ENCODE measurements at places on chromosomes 5 and 9.
A peak's percentile ranks its signal among the peaks of the same experiment; 100 is the strongest.

DNA sequence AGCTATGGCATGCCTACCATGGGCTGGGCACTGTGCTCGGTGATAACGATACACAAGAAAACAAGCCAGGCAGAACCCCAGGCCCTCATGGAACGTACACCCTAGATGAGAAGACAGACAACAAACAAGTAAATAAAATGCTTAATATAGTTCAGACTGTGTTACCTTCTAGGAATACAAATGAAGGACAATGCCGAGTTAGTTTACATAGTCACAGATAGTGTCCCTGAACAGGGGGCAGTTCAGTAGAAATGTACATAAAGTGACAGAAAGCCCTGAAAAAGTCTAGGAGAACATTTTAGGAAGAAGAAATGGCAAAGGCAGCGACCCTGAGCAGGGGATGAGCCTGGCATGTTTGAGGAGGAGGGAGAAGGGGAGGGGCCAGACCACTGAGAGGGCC, 21.7 kb downstream of the SLC22A5 start:
- DNase-seq, result no peak

DNA sequence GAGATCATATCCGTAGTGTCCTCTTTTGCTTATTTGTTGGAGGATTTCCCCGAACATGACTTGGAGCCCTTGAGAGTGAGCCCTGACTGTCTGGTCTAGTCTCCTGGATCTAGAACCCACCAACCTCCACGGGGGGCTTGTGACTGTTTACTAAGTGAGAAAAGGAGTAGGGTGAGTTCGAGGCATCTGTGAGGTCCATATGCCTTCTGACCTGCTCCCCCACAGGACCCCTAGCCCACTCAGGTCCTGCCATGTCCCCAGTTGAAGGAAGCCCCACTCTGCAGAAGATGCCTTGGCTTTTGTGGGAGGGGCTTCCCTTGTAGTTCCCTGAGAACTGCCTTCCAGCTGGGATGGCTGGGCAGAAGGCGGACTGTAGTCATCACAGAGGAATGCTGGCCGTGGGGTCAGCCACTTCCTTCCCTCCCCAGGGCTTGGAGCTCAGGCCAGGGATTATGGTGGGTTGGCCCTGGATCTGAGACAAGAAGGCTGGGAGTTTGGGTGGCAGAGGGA, 7.0 kb upstream of the IRF1 start:
- peak; percentile 65 for DNase-seq

GRCh38 chr5:92119110-92119509, 736.0 kb upstream of the ARRDC3 start:
- no peak for DNase-seq

- DNase-seq, result no peak
Measured at GRCh38 chr5:84301535-84301934, 83.1 kb downstream of the EDIL3 start.

DNA sequence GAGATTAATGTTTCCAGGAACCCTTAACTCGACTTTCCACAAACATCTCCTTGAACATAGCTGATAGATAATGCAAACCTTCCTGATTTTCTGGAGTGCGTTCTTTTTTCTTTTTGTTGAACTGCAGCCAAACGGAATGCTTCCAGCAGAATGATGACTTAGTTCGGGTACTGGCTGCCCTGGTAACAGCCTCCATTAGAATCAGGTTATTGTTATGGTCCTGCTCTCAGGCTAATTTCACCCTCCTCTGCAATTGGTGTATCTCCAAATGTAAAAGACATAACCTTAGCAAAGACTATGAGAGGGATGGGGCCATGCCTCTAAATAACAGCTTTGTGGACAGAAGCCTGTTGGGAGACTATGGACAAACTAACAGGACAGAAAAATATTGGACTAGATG, 116.5 kb downstream of the PDE4D start:
- no peak for DNase-seq

DNA sequence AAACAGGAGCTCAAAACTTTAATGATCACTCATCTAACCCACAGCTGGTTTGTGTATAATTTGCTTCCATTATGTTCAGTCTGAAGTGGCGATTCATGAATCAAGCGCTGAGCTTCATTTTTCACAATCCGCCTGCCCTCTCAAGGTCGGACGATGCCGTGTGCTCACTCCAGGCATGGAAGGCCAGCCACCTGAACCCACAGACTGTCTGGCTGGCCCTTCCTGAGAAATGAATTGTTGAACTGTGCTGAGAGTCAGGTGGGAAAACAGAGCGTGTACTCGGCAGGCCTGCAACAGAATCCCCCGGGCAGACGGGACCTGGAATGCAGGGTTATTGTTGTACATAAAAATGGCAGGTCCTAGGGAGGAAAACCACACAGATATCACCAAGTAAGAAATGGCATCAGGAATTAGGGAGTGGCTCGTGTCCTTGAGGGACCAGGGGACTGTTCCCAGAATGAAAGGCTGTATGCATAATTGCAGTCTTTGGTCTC, 375.7 kb downstream of the IRX2 start:
- no peak for DNase-seq

DNA sequence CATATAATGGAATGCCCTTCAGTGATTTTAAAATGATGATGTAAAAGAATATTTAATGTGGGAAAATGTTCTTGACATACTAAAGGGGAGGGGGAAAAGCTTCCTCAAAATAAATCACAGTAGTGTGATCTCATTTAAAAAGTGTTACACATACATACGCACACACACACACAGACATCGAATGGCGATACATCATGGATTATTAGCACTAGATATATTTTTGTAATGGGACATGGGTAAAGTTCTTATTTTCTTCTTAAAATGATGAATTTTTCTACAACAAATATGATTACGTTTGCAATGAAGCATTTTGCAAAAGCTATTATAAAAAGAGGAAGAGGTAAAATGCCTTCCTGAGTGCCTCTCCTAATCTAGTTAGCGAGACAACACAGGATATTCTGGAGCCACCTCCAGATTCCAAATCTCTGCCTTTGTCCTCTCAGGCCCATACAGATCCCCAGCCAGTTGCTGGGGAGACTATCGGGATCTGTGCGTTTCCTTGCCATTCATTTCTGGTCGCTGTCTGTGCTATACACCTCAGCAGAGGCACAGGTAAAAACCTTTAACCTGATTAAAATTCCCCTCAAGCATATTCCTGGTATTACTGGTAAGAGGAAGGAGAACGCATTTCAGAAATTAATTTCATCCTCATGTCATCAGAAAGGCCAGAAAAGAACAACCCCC, 69.6 kb downstream of the SLC28A3 start:
- DNase-seq, result no peak

DNA sequence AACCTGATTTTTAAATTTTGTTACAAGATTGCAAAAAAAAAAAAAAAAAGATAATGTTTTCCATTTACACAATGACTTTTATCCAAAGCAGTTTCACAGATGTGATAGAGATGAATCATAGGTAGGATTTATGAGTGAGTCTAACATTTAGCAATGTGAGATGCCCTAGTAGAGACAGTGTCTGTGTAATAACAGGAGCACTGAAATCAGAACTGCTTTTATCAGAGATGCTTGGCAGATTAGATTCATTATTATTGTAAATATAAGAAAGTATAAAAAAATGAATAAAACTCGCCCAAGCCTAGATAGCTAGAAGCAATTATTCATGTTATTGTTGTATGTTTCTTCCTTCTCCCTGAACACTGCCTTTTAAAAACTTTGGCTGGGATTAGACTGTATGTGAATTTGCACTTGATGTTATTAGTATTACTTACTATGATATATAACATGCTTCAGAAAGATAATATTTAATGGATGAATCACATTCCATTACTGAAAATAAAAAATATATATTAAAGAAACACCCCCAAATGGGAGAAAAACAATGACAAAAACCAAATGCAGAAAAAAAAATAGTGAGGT, 567.3 kb upstream of the KLF4 start:
- peak; percentile 71 for DNase-seq

DNA sequence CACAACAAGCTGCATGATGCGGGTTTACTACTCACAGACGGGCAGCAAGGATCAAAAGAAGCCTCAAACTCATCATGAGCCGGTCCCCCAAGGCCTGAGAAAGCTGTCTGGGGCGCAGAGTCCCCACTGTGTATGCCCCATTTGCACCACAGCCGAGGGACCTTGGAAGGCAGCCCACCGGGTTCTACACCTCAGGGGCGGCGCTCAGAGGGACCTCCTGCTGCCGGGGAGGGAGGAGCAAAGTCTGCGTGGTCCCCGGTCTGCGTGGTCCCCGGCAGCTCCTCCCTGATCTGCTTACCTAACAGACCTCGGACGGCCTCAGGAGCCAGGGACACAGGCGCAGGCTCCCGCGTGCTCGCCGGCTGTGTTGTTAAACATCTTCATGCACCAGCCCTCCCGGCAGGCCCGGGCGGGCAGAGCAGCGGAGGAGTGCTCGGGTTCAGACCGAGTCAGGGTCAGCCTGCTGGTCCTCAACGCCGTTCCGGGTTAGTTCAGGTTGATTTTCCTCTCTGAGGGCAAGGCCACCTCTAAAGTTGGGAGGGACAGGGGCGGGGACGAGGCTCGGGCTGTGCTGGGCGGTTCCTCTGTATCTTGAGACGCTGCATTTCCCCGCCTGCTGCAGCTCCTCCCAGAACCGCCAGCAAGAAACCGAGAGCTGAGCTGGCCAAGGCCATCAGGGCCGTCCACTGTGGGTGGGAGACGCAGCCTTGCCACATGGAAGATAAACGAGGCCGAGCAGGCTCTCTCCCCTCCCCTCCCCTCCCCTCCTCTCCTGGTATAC, 74.6 kb downstream of the MRPL36 start:
- no peak for DNase-seq

GRCh38 chr9:116589392-116590354, 97.4 kb upstream of the TRIM32 start:
- DNase-seq, result no peak

DNA sequence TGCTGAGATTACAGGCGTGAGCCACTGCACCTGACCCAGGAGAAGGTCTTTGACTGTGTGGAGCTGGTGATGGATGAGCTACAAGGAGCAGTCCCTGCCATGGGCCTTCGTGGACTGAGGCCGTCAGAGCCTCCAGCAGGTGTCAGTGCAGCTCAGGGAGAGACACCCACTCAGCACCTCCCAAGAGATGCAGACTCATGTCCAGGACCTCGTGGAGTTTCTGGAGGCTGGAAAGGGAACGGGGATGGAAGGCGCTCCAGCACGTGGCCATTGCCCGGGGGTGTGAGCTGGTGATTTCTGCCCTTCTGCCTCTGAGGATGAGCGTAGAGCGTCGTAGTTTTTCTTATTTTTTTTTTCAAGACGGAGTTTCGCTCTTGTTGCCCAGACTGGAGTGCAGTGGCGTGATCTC, 9.5 kb downstream of the TOR4A start:
- no peak for DNase-seq

DNA sequence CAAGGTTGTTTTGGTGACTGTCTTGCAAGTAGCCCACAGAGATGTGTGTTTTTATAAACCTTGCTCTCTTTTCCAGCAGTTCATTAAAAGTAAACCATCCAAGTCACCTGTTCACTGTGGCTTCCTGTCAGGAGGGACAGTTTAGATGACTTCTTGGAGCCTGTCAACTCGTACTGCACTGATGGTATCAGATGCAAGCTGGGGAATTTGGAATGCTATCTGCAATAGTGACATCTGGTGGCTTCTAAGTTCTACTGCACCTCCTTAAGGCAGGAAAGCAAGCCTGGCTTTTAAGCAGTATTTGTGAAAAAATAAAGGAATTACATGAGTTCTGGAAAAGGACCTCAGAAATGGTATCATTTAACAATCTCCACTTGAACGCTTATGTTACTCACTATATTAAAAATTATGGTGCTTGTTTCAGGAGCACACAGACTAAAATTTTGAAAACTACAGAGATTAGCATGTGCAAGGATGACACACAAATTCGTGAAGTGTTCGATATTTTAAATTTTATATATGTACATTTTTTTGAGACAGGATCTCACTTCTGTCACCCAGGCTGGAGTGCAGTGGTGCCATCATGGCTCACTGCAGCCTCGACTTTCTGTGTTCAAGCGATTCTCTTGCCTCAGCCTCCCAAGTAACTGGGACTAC, 164.0 kb downstream of the TTC39B start:
- no peak for DNase-seq
